ENCODE measurements at places on chromosomes 6 and 20.

DNA sequence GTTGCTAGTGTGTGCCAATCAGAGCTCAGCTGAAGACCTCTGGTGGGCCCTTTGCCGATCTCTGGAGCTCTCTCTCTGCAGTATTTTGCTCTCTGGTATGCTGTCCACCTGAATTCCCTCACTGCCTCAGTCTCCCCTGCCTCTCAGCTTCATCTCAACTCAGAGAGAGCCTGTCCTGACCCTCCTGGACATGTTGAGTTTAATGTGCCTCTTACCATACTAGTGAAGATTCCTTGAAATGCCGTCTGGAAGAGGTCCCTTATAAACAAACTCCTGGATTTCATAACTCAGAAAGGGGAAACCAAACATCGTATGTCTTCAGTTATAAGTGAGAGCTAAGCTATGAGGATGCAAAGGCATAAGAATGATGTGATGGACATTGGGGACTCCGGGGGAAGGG, 231.1 kb upstream of the ZNF217 start:
- DNase-seq: no peak

- no peak for DNase-seq
Observed at GRCh38 chr6:75997696-75998095, 74.8 kb downstream of the IMPG1 start.

GRCh38 chr6:6730831-6731230, 142.3 kb downstream of the LY86 start:
- no peak for DNase-seq

- DNase-seq: no peak
Observed at GRCh38 chr6:52360028-52360427, 1.9 kb upstream of the PAQR8 start.

- DNase-seq: no peak
Observed at GRCh38 chr20:62887152-62887859, 25.7 kb upstream of the TCFL5 start.

DNA sequence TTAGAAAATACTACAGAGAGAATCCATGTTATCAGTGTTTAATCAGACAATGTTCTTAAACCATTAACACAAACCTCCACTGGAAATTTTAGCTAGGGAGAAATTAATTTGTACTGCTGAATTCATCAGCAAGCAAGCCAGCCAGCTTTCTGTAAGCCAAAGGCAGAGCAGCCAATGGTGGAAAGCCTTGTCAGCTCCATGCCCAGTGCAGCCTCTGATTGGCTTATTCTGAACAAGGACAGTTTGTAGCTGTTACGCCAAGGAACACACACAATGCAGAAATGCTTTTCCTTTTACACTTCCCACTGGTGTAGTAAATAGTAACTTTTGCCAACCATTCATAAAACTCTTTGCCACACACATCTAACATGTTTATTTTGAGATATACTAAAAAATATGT, 265.0 kb downstream of the TENT5A start:
- DNase-seq: no peak

DNA sequence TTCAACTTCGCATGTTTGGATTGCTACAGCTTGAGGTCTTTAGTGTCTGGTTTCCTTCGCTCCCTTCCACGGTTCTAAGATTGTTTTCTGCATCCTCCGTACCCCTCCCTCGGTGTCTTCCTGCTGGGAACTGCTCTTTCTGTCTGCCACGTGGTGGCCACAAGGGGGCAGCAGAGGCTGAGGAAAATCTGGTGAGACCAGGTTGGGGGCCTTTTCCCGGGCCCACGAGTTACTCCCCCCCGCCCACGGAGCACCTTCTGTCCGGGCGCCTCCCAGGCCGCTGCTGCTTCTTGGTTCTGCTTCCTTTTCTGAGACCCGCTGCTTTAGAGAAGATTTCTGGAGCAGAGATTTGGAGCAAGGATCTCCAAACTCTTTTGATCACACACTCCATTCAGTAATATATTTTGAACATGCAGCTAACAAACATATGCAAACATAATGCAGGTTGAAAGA, 21.1 kb upstream of the NOTCH4 start:
- DNase-seq: peak; percentile 66

GRCh38 chr6:900716-901605, 208.0 kb upstream of the EXOC2 start:
- DNase-seq: no peak

DNA sequence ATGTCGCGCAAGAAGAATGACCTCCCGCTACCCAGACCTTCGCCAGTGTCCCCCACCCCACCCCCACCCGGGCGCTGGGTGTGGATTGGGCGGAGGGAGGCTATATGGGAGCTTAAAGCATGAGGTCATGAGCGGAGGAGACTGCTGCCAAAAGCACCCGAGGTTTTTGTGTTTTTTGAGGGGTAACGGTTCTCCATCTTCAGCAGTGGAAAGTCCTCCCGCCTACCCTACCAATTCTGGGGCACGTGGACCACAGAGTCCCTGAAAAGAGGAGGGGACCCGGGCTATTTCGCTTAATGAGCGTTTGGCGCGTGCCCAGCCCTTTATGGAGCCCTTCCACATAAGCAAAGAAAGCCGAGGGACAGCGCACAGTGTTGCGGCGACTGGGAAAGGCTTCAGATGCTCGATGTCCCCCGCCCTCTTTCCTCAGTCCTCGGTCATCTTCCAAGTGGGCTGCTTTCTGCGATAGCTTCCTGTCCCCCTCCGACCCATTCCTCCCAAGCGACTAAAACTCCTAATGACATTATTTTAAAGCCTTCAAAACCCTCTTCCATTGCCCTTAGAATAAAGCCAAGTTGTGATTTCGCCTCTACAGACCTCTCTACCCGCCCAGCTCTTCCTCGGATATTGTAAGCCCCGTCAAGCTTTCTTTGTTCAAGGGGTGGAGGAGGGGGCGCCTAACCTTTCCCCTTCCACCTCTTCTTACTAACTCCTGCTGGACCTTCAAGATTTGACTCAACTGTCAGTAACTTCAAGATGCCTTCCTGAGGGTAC, 2.1 kb upstream of the TRERF1 start:
- no peak for DNase-seq

DNA sequence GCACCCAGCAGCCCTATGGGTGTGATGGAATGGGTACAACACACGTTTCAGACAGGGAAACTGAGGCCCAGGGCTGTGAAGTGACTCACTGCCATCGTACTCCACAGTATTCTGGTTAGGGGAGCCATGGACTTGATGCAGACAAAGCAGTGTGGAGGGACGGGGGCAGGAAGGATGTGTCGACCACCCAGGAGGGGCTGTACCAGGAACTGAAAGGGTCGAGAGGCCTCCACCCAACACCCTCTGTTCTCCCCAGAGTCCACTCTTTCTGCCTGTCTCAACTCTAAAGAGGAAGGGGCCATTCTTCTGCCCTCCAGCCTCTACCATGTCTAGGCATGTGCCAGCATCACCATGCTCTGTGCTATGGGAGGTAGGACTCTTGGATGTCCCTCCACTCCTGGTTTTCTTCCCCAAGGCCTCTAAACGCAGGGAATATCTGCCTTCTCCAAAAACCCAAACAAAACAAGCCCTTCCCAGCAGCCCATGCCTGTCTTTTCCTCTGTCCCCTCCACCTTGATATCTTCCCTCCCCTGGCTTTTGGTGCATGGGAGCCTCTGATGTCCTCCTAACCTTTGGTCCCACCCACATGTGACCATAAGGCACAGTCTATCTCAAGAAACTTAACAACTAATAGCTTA, 7.4 kb downstream of the SLC22A1 start:
- DNase-seq: no peak

DNA sequence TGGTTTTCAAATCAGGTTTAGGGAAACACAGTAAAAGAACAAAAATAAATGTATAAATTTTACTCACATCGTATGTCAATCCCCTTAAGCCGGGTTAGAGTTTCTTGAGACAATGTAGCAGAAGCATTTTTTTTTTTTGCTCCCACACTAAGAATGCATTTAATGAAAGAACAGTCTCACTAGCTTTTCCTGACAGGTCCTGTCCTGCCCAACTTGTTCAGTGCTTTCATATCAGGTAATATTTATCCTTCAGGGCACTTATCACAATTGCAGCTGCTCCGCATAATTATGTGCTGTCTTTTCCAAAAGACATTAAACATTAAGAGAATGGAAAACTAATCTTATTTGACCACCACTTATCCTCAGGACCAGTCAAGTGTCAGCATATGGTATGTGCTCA, 632.0 kb downstream of the HTR1B start:
- DNase-seq: no peak

DNA sequence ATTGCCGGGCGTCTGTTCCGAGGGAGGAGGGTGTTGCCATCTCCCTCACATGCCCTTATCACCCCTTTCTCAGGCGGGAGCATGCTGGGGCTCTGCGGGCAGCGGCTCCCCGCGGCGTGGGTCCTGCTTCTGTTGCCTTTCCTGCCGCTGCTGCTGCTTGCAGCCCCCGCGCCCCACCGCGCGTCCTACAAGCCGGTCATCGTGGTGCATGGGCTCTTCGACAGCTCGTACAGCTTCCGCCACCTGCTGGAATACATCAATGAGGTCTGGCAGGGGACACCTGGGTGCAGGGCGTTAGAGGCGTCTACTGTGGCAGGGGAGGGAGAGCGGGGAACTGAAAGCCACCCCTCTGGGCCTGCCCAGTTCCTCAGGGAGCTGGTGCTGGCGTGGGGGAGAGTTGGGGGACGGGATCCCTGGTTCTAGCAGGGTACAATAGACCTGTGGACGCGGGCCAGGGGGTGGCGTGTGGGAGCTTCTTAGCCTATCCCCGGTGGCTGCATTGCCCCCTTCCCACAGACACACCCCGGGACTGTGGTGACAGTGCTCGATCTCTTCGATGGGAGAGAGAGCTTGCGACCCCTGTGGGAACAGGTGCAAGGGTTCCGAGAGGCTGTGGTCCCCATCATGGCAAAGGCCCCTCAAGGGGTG, 697 bp downstream of the PPT2 start:
- no peak for DNase-seq

- no peak for DNase-seq
Observed at GRCh38 chr20:17668432-17668831, 13.6 kb downstream of the RRBP1 start.

- DNase-seq: no peak
Observed at GRCh38 chr6:16043171-16044135, 85.4 kb upstream of the MYLIP start.

DNA sequence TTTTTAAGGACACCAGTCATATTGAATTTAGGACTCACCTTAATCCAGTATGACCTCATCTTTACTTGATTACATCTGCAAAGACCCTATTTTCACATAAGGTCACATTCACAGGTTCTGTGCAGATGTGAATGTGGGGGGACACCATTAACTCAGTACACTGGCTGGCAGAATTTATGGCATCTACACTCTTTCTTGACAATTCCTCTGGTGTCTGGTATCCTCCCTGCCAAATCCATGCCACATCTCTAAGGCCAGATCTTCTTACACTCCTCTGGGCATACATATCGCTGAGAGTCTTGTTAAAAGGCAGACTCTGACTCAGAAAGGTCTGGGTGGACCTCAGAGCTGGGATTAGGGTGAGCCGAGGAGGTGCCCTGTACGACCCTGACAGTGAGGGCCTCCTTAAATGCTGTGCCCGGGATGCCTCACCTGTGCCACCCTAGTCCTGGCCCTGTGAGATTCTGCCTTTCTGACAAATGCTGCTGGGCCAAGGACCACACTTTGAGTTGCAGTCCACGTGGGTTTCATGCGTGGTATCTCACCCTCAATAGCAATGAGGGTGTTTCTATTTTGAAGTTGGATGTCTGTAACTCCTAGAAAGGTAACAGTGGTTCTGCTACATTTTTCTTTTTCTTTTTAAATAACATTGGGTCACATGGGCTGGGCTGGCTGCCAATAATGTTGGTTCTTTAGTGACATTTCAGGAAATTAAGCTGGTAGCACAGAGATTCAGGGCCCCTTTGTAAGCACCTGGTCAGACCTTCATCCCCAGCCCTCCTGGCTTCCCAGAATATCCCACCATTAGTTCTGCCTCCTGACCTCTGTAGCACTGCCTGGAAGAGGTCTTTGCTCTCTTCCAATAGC, 17.2 kb upstream of the LRRN4 start:
- DNase-seq: no peak

- no peak for DNase-seq
Observed at GRCh38 chr20:25025986-25026605, 31.8 kb downstream of the ACSS1 start.

DNA sequence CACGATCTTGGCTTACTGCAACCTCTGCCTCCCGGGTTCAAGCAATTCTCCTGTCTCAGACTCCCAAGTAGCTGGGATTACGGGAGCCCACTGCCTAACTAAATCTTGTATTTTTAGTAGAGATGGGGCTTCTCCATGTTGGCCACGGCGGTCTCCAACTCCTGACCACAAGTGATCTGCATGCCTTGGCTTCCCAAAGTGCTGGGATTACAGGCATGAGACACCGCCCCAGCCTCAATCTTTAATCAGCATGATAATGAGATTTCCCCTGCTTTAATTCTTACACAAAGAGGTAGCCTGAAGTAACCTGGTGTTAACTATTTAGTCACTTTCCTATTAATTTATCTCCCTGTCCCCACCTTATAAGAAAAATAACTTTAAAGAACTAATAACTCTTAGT, 31.3 kb upstream of the TRDN start:
- no peak for DNase-seq

DNA sequence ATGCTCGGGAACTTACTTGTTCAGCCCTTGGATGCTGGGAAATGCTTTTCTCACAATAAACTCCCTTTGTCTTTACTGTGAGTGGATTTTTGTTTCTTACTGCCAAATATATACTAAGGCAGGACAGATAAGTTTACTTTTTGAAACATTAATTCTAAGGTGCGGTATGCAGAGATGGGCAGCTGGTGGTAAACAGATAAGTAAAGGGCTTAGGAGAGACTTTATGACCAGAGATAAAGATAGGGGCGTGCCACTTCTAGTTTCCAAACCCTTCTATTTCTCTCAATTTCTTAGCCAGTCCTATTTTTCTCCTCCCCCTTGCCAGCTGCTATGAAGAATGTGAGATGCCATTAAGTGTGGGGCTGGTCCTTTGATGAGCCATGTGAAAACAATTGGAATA, 16.3 kb downstream of the SAMD3 start:
- DNase-seq: no peak

DNA sequence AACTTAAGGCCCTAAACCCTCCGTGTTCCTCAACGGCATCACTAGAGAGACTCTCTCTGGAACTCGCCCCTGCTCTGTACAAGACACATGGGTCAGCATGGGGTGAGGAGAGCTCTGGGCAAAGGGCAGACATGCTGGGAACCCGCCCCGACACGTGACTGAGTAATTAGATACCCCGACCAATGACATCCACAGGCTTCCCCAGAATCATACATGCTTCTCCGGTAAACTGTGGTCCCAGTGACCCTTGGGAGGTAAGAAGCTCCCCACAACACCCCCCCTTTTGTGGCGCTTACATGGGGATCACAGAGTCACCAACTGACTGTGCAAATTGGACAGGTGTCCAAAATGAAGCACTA, 31.7 kb upstream of the RPS6KA2 start:
- DNase-seq: no peak

GRCh38 chr6:142570221-142570671, 268.4 kb downstream of the ADGRG6 start:
- DNase-seq: no peak

DNA sequence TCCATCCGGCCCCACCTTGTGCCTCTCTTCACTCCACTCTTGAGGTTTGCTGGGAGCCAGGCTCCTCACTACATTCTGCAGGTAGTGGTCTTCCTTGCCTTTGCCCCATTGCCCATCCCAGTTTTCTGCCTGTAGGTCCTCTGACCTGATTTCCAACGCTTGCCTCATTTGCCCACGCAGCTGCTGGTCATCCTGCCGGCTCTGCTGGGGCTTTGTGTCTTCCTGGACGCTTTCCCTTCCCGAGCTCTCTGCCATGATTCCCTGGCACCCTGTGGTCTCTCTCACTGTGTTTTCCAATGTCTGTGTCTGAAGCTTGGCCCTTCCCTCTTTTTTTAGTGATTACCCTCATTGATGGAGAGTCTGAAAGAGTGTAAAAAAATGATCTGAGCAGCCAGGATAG, 451.6 kb downstream of the UTRN start:
- DNase-seq: no peak
